AG08395 (cell line): ENCODE measurements at places on chromosomes 6 and 20.

- no peak for DNase-seq
Measured at GRCh38 chr6:113526553-113526952, 330.6 kb upstream of the MARCKS start.

- no peak for DNase-seq
Measured at GRCh38 chr6:17149571-17149970, 47.7 kb downstream of the STMND1 start.

DNA sequence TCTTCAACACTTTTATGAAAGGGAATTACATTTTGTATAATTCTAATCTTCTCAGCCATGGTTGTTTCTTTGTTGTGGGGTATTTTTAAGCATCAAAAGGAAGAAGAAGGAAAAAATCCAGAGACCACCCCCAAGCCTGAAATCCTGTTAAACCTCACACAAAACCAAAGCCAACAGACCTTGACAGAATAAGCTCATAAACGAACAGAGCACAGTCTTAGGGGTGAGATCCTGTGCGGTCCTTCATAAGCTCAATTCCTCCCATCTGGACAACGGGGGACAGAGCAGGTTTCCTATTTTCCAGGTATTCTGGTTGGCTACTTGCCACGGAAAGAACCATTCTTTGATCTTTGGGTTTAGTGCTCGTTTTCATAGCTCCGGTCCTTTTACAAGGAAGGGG is 151.3 kb upstream of the SULF2 start:
- DNase-seq, result no peak

DNA sequence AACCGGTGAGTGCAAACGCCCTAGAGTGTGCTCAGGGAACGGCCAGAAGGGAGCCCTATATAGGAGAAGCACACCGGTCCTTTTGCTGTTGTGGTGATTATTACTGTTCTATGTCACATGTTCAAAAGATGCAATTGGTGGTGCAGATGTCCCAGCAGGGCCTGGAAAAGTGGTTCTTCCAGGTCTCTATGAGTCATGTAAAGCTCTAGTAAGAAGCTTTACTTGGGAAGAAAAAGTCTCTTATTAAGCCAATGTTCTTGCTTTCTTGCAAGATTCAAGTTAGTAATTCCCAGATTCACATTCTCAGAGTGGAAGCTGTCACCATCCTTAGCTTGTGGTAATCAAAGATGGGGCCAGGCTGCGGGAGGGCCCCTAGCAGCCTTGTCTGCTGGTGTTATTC is 23.3 kb downstream of the EDN3 start:
- no peak for DNase-seq

DNA sequence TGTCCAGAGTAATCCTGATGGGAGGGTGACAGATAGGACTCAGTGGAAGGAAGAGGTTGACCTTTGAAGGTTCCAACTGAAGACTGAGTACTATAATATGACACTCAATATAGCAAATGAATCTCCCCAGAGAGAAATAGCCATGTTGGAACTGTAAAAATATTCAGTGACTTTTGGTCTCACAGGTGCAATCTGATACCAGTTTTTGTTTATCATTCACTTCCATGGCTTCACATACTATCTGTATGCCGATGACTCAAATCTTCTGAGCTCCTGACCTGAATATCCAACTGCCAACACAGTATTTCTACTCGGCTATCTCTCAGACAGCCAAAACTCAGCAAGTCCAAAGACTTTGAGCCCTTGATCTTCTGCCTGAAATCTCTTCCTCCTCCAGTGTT is 21.8 kb upstream of the PKHD1 start:
- DNase-seq, result no peak

GRCh38 chr6:81777586-81778268 is 25.2 kb upstream of the TENT5A start:
- DNase-seq, result no peak

GRCh38 chr6:129497481-129498441 is 212.2 kb downstream of the ARHGAP18 start:
- DNase-seq, result no peak

DNA sequence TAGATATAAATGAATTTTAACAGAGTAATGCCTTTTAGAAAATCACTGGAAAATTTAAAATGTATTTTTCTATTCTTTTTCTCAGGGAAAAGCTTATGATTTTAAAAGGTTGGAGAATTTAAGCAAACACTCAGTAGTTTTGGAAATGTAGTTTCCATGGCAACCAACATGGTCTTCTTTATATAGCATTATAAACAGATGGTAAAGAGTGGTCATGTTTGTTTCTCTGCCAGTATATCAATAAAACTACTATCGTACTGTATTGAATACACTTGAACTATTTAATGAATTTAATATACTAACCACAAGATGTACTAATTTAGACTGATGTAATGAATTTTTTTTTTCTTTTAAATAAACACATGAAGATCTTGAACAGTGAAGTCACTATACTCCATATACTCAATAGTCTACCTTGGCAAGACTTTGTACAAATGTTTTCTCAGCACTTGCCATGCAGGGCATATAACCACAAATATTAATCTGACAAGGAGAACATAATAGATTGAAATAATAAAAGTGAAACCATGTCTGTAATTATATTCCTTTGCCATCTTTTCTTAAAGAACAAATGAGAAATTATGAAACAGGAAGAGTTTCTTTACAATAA is 105.5 kb downstream of the PDSS2 start:
- DNase-seq, result no peak

GRCh38 chr20:23601715-23602114 is 4.0 kb downstream of the CST9 start:
- DNase-seq, result no peak

GRCh38 chr20:44714102-44714700 is 968 bp upstream of the CCN5 start:
- DNase-seq, result no peak

DNA sequence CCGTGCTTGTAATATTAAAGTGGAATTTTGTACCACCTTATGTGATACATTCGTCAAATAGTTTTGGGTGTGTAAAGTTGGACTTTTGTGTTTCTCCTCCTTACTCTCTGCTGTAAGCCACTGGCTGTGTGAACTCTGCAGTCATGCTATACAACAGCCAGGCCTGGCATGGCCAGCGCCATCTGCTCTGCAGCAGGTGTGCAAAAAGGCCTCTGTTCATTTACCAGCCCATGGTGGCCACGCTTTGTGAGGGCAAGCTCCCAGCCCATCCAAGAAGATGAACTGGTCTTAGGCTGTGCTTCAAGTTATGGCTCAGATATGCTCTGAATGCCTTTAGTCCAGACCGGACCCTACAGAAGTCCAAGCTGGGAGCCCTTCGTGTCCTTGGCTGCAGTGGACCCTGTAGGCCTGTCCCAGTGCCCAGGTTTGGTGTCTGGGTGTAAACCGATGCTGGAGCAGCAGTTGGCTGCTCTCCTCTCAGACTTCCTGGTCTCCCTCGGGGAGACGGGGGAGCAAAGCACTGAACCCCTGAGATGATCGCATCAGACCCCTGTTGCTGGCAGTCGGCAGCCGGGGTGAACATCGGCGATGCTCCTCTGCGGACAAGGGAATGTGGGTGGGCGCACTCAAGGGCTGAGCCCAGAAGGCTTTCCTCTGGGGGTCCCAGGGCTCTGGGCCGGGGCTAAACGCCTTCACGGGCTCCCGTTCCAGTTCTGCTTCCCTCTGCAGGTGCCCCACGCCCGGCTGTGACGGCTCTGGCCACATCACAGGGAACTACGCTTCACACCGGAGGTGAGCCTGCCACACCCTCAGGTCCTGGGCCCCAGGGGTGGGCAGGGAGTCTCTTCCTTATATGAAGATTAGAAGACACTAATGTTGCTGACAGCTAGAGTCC is 28.6 kb upstream of the PCMTD2 start:
- no peak for DNase-seq

DNA sequence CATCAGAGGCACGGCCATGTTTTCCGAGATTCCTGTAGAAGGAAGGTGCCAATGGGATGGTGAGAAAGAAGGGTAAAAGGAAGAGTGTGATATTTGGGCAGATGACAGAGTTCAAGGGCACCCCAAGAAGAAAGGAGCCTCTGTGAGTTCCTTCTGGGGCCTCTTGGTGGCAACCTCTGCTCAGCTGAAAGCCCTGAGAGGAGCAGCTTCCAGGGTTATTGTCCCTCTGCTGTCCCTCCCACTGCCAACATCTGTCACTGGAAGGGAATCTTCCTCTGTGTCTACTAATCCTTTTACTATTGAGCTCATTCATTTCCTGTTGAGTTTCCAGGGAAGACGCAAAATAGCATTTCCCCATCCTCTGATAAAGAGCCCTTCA is 40.0 kb upstream of the KCNK16 start:
- peak; percentile 80 for DNase-seq

GRCh38 chr6:20732896-20733295 is 198.6 kb downstream of the CDKAL1 start:
- no peak for DNase-seq

DNA sequence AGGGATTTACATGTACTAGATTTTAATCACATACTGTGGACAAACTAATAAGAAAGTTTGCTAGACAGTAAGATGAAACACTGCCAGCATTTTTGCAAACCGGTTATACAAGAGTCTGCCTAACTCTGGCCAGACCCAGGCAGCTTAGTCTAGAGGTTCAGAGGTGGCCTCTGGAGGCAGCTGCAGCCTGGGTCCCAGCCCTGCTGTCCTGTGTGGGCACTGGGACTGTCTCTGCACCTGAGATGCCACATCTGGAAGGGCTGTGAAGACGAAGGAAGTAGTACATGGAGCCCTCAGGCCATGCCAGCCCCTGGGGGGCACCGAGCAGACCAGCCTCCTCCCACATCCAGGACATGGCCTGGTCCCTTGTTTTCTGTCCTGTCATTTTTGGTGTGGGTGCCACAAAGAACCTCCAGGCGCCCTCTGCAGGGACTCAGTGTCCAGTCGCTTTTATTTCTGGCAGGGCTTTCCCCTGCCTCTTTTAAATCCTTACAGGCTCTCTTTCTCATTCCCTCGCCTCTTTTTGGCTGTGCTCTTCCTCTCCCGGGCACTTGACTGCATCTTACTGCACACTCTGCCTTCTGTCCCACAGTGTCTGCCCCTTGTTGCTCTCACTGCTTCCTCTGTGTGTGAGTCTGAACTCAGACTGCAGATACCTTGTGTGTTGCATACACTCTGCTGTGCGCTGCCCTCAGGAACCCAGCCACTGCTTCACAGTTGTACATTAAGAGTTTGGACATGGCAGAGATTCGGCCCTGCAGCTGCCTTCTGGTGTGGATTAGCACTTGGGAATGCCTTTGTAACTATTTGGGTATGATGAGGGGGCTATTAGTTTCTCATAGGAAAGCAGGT is 216.7 kb downstream of the ZDHHC14 start:
- peak; percentile 78 for DNase-seq

- DNase-seq, result no peak
Measured at GRCh38 chr6:8658416-8658815, 223.1 kb upstream of the SLC35B3 start.

GRCh38 chr6:41895300-41896233 is at the start of gene USP49:
Gene USP49, minus strand, starts transcription at chr6:41895375. Its CDS starts 88,392 bp downstream, at chr6:41806983.
- peak; percentile 92 for DNase-seq

DNA sequence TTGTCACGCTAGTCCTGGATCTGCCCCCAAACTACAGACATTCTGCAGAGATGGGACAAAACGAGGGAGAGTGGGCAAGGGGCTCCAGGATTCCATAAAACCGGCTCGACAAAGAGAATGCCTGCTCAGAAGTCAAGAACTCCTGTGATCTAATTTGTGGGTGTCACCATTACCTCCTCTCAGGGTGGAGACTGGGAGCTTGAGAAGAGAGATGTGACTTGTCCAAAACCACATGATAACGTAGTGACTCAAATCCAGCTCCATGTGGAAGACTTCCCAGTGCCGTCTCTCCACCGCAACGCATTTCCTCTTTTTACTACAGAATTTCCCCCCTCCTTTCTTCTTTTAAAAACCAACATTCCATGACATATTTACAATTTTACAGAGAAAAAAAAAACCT is 44.3 kb downstream of the TRERF1 start:
- peak; percentile 87 for DNase-seq

- DNase-seq, result no peak
Measured at GRCh38 chr6:101799531-101799930, 406.0 kb downstream of the GRIK2 start.

DNA sequence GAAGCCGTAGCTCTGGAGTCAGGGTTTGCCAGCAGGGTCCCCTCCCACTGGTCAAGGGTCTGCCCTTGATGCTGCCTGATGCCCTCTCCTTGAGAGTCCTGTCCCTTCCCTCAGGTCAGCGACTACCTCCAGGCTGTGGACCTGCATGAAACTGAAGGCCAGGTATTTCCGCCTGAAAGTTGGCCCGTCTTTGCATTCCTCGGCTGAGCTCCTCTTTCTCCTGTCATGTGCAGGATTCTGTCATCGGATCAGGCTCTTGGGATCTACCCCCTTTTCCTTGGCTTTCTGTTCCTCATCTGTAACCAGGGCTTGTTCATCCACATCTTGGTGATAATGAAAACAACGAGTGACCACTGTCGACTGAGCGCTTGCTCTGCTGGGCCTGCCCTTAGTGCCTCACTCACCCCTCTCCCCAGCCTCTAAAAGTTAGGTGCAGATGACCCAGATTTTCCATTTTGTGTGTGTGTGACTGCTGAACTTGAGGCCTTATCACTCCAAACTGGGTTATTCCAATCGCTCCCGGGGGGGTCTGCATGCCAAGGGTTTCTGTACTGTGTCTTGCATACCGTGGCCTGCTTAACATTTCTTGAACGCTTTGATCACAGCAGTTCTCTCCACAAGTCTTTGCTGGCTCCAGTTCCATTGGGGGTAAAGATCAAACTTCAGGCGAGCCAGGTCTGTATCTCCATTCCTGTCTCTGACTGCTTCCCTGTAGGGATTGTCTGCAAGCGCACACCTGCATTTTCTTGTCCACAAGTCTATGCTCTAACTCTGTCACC is 81.6 kb downstream of the DTD1 start:
- no peak for DNase-seq

- DNase-seq, result no peak
Measured at GRCh38 chr6:77880501-77880900, 227.7 kb downstream of the MEI4 start.

GRCh38 chr20:17657898-17658647 is 24.0 kb downstream of the RRBP1 start:
- DNase-seq, result no peak

GRCh38 chr6:134909701-134910592 is 40.0 kb downstream of the ALDH8A1 start:
- no peak for DNase-seq

- no peak for DNase-seq
Measured at GRCh38 chr6:166109608-166110007, 58.0 kb downstream of the TBXT start.

DNA sequence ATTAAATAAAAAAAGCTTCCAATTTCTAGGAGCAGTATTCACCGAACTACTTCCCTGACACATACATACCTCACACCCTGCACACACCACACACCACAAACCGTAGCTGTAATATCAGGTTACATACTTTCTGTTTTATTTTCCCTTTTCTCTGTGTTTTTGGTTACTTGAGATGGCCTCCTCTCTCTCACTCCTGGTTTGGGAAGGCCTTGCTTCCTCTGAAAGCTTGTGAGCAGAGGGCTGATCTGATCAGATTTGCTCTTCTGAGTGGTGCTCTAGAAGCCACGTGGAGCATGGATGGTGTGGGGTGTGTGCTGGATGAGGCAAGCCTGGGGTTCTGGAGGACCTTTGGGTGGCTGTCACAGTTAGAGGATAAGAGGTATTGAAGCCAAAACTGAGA is 20.9 kb downstream of the UTRN start:
- peak; percentile 7 for DNase-seq

DNA sequence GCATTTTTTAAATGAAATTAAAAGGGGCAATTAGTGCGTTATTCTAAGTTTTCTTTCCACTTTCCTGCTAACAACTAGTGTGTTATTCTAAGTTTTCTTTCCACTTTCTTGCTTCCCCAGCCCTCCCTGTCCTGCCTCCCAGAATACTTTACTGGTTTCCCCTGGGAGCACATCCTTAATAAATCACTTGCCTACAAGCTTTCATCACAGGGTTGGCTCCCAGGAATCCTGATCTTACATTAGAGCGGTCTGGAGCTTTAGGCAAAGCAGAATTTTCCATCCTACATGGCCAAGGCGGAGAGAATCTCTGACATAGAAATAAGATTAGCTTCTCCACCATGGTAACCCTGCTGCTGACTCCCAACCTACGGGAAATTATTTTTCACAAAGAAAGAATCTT is 150.4 kb downstream of the BFSP1 start:
- no peak for DNase-seq
